ENCODE measurements at places on chromosomes 13 and 19.

- DNase-seq, result no peak
Measured at GRCh38 chr19:19276851-19277250, 3.8 kb upstream of the TM6SF2 start.

DNA sequence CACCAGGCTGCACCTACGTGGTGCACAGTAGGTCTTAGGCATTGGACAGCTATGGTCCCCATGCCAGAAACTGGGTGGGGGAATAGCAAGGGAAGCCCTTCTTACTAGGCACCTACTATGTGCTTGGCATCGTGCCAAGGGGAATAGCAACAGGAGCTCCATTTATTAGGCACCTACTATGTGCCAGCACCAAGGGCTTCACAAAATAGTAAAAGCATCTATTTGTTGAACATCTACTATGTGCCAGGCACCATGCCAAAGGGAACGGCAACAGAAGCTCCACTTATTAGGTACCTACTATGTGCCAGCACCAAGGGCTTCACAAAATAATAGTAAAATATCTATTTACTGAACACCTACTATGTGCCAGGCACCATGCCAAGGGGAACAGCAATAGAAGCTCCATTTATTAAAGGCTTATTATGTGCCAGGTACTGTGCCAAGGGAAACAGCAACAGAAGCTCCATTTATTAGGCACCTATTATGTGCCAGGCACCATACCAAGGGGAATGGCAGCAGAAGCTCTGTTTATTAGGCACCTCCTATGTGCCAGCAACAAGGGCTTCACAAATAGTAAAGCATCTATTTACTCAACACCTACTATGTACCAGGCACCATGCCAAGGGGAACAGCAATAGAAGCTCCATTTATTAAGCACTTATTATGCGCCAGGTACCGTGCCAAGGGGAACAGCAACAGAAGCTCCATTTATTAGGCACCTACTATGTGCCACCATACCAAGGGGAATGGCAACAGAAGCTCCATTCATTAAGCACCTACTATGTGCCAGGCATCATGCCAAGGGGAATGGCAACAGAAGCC, 108.5 kb downstream of the PTPRS start:
- peak; percentile 18 for DNase-seq

DNA sequence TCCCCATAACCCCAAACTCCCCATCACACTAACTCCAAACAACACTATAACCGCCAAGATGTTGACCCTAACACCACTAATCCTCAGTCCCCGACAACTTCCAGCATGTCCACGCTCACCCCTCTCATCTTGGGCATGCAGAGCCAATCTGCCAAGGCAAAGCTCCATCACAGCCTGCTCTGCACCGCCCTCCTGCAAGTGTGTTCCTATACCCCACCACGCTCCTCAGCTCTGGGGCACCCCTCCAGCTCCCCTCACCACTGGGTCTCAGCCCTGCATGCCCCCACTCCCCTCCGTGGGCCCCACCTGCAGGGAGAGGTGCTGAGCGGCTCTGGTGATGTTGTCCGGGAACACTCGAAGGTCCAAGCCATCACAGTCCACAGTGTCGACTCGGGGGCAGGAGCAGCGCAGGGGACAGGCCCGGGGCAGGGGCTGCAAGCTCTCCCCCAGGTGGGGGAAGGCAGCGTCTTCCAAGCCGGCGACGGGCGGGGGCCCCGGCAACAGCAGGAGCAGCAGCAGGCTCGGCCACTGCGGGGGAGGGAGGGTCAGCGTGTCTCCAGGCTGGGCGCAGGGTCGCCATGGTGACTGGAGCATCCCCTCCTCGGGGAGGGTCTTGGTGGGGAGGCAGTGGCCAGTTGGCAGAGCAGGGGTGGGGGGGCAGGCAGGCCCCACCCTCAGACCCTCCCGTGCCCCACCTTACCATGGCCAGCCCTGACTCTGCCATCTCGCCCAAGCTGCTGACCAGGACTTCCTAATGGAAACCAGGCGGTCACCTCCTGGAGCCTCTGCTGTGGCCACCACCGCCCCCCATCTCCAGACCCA, 527 bp downstream of the PODNL1 start:
- no peak for DNase-seq

GRCh38 chr13:76969488-76970365, 21.4 kb downstream of the ACOD1 start:
- DNase-seq, result no peak

- DNase-seq, result no peak
Measured at GRCh38 chr19:8504919-8505318, 2.5 kb upstream of the PRAM1 start.

- DNase-seq, result peak; percentile 91
Measured at GRCh38 chr19:48896191-48896720, 2.3 kb downstream of the TULP2 start.

- no peak for DNase-seq
Measured at GRCh38 chr13:34003656-34004055, 185.7 kb downstream of the RFC3 start.

- no peak for DNase-seq
Measured at GRCh38 chr19:5851302-5851701, at the start of gene FUT3. FUT3 (minus strand) TSS chr19:5851449.

DNA sequence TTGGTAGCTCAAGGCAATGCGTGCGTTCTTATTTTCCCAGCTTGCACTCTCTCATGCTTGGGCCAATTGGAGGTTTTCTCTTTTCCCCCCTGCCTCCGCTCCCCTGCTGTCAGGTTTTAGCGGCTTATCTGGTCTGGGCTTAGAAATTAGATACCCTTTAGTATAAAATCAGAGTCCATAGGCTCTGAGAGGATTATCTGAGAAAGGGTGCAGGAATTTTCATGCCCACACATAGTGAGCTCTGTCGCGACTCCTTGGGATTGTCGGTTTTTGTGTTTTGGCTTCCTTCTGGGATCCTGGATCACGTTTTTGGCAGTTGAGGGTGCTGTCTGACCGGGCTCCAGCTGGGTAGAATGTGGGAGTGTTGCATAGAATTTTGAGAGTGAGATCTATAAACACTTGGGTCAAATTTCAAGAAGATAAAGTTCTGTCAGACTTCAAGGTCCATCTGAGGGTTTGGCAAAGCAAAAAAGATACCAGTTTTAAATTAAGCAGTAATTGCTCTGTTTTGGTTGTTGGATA, 12.4 kb downstream of the CHAF1A start:
- DNase-seq, result no peak

- no peak for DNase-seq
Measured at GRCh38 chr19:34278783-34279182, 24.4 kb downstream of the GARRE1 start.

DNA sequence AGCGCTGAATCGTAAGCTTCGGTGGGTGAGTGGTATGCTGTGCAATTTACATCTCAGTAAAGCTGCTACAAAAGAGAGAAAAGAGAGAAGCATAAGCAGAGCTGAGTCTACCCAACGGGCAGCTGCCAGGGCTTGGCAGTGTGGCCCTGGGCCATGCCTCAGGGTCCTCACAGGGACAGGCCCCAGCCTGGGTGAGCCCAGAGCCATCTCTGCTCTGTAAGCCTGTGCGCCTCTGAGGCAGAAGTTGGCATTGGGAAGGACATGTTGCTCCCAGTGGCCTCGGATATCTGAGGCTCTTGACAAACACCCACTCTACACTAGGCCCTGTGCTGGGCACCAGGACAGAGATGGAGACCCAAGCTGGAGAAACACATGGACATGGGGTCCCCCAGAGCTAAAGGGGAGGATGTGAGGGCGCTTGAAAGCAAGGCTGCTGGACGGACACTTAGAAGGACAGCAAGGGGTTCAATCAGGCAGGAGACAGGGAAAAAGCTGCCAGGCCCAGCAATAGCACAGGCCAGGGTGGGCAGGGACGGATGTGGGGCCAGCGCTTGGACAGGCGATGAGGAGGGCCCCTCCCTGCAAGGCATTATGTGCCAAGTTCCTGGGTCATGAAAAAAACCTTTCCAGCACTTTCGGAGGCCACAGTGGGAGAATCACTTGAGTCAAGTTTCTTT, 14.7 kb downstream of the PPP6R1 start:
- DNase-seq, result no peak

DNA sequence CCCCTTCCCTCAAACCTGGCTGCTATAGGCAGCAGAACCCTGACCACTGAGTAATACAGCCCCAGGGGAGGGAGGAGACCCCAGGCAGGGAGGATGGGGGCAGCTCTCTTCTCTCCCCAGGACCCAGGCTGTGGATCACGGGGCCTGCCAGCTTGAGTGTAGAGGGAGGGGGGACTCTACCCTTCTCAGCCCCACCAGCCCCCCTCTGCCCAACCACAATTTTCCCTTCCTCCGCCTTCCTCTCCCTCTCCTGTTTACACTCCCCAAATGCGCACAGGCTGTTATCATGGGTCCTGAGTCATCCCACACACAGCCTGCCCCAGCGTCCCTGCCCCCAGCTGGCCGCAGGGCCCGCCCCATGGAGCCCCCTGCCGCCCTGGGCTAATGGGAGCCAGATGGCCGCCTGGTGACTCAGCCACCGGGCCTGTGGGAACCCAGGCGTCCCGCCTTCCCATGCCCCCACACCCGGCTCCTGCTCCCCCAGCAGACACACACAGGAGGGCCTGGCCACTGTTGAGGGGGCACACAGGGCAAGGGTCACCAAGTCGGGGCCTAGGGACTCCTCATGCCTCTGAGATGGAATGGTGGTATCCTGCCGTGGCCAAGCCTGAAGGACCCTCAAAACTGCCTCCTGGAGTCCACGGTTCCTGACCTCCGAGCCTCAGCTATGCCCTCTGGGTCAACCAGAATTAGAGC, 13.6 kb downstream of the CCDC97 start:
- peak; percentile 95 for DNase-seq

GRCh38 chr19:9945319-9945966, 9.1 kb upstream of the OLFM2 start:
- DNase-seq, result no peak

- DNase-seq, result no peak
Measured at GRCh38 chr13:81031996-81032395, 691.1 kb upstream of the SPRY2 start.

GRCh38 chr19:45578861-45579260, 5.7 kb downstream of the OPA3 start:
- no peak for DNase-seq

DNA sequence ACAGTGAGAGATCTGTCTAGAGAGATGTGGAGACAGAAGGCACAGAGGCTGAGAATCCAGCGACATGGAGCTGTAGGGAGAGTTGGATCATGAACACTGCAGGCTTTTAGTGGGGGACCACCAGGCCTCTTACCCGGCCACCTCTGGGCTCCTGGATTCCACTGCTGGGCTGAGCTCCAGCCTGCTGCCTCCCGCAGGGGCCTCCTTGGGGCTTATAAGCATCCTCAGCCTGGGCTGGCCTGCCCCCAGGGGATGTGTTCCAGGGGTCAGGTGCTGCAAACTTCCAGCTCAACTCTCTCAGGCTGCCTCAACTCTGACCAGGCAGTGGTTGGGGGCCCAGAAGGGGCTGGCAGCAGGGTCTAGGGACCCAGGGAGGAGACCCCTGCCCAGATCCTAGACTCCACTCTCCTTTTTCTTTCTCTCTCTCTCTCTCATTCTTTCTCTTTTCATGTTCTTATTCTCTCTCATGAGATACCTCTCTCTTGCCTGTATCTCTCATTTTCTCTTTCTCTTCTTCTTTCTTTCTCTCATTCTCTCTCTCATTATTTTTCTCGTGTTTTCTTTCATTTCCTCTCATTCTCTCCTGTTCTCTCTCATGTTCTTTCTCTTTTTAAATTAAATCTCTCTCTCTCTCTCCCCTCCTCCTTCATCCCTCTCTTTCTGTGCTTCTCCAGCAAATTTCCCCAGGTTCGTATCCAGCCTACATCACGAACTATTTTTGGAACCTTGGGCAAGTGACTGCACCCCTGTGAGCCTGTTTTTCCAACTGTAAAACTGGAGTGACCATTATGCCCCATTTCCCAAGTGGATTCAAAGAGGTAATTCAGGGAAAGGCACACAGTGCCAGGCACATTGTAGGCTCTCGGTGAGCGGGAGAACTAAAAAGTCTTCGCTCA, at the start of gene KLK4:
Gene KLK4, minus strand, starts transcription at position 190 of the 896 bp plus-strand sequence. CDS start 657 bp downstream, outside the sequence.
- no peak for DNase-seq

DNA sequence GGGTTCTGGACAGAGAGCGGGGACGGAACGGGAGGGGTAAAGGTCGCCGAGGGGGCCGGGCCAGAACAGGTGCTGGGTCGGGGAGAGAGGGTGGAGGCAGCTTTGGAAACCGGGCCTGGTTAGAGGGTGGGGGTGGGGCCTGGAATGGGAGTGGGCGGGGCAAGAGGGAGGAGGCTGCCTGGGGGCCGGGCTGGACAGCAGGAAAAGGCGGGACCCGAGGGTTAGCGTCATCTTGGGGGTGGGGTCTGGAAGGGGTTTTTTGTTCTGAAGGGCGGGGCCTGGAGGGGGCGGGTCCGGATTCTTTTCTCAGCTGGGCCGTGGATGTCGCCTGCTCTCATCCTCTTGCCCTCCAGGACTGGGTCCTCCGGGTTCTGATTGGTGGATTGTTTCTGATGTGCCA, 4.3 kb upstream of the ZNF813 start:
- DNase-seq, result no peak

- DNase-seq, result no peak
Measured at GRCh38 chr13:44407379-44407778, 33.8 kb downstream of the SERP2 start.

DNA sequence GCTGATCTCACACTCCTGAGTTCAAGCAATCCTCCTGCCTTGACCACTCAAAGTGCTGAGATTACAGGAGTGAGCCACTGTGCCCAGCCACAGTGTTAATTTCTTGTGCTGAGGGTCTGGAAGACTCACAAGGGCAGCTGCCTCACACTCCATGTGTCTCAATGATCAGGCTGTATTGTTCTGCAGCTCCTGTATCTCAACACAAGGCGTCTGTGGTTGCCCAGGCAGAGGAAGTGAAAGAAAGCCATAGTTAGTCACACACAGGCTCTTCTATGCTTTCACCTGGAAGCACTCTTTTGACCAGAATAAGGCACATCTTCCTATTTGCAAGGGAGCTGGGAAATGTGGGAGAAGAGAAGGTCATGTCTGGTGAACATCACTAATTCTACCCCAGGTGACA, 107.3 kb upstream of the ZNF507 start:
- DNase-seq, result peak; percentile 12

DNA sequence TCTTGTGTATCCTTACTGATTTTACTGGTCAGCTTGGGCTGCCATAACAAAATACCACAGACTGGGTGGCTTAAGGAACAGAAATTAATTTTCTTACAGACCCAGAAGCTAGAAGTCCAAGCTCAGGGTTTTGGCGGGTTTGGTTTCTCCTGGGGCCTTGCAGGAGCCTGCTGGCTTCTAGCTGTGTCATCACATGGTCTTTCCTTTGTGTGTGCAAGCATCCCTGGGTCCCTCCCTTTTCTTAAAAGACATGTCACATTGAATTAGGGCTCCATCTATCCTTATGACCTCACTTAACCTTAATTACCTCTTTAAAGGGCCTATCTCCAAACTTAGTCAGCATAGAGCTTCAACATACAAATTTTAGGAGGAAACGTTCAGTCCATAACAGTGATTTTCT, 23.4 kb downstream of the UBAC2 start:
- DNase-seq, result no peak

GRCh38 chr13:41059456-41060081, 1.7 kb upstream of the WBP4 start:
- peak; percentile 47 for DNase-seq

GRCh38 chr13:21538753-21539152, 65.2 kb downstream of the MICU2 start:
- peak; percentile 39 for DNase-seq

GRCh38 chr13:27960362-27961226, 8.5 kb downstream of the CDX2 start:
- DNase-seq, result peak; percentile 61

All from hematopoietic multipotent progenitor cell treated with erythropoietin and hydrocortisone succinate and interleukin-3 and kit ligand, for 4 days (in vitro differentiated cells).